ENCODE measurements at places on chromosomes 7 and 10. TPM values are rescaled to one million over a fixed set of nuclear protein-coding genes. Genes with fewer than 3 reads are reported as not detected.

Gene PNLIP
- total RNA-seq, result not detected

Gene IRF5
- total RNA-seq, result 3.4 TPM

Gene MALSU1
- 46.8 TPM for total RNA-seq

Gene JAKMIP3
- not detected for total RNA-seq

Data from uterus (tissue), 4 donors.